ENCODE measurements at places on chromosomes 5 and 9. TPM values are rescaled to one million over a fixed set of nuclear protein-coding genes. Genes with fewer than 3 reads are reported as not detected.

GRCh38 chr9:81202292-81202691 is 487.1 kb downstream of the TLE1 start:
- no peak for DNase-seq

DNA sequence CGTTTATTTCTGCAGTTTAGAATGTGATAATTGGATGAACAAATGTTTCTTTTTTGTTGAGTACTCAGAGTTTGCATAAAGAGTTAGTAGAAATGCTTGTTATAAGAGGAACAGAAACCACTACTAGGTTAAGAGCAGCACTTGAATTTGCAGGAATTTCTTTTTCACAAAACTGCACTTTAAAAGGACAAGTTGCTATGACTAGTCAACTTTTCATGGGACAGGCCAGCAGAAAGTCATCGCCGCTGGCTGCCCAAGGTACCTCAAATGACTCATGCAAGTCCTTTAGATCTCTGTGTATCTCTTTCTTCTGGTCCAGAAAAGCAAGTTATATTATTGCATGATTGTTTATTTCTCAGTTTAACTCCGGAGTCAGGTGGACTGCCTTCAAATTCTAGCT is 97.3 kb upstream of the HMHB1 start:
- DNase-seq, result peak; percentile 59

- no peak for DNase-seq
Observed at GRCh38 chr9:80082213-80082612, 510.4 kb downstream of the TLE4 start.

DNA sequence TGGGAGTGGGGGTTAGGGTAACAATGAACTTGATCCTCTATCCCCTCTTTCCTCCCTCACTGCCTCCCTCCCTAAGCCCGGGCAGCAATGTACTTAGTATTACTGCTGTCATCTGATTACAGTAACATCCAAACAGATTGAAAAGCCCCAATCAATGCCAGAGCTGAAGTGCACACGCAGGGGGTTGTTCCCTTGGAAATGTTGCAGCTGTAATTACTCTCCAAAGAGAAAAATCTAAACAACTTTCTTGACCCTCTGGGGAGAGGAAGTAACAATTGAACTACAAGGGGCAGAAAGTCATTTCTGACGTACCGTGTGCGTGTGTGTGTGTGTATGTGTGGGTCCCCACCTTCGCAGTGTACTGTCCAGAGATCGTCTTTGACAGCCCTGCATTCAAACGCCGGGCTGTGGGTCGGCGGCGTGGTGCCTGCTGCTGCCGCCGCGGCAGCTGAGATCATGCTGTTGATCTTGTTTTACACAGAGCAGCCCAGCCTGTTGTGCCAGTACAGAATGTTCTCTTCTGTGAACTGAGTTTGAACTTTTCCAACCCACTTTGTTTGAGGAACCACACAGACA is 66.0 kb upstream of the KLF9 start:
- DNase-seq, result no peak

DNA sequence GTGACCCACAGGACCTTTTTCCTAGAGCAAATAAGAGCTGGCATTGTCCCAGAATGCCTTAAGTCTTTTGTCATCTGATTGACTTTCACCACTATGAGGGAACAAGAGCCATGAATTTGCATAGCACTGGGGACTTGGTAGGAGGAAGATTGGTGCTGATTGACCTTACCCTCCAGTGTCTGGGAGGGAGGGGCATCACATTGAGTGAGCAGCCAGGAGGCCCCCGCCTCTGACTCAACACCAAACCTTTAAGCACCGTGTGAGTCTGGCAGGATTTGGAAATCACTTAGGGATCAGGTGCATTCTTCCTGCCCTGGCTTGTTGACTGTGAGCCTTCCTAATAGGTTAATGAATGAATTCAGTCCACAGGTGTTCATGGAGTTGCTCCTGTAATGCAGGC is 40.7 kb downstream of the WNK2 start:
- DNase-seq, result no peak

DNA sequence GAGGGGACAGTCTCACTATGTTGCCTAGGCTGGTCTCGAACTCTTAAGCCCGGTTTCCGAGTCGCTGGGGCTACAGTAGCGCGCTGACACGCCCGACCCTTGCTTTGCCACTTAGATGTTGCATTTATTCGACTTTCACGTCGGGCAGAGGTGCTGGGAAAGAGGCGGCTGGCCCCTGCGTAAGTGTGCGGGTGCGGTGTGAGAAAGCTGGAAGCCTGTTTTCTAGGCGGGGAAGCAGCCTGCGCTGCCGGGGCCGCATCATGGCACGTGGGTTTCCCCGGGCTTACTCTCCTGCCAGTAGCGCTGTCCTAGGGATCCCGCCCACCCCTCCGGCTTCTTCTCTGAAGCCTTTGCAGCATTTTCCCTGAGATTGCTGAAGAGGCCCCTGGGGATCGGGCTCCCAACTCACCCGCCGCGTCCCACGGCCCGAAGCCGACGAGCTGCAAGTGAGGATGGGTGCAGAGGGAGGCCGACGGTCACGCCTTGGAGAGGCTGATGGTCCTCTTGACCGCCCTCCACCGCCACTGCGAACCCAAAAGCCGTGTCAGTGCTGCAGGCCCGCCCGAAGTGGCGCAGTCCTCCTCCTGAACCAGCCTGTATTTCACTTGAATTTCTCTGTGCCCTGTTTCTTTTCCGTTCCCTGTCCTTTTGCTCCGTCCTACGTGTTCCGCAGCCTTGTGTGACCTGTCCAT is 5.8 kb upstream of the TRIM41 start:
- peak; percentile 69 for DNase-seq

The SIMC1 gene
- 9.4 TPM for total RNA-seq

DNA sequence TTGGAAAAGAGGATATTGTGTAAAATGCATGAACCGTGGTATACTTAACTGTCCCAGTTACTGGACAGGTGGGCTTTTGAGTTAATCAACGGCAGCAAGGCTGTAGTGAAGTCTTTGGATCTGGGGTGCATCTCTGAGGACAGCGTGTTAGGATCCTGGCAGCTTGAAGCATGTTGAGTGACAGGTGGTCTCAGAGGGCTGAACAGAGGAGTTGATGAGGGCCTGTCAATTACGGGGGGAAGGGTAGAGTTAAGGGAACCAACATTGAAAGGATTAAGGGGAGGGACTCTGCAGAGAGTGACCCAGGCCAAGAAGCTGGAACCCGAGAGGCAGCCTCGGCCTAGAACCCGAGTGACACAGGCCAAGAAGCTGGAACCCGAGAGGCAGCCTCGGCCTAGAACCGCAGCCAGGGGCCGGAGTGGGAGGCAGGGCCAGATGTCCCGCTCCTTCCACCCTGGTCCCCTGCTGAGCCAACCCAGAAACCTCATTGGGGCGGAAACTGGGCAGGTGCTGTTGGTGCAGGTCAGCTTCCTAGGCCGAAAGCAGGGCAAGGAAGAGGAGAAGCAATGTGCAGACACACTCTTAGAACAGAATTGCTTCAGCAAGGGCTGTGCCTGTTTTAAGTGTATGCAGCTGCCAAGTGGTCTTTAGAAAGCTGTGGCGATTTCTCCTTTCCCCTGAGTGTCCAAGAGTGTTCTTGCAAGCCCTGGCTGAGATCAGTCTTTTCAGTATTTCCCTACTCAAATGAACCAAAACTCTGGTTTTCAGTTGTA is 62.0 kb downstream of the ANKRD33B start:
- DNase-seq, result no peak

The C9 gene
- not detected for total RNA-seq
